CD4-positive, alpha-beta T cell treated with Interferon gamma for 1 hour (primary cell): ENCODE measurements at places on chromosomes 5 and 9.
A peak's percentile ranks its signal among the peaks of the same experiment; 100 is the strongest.

GRCh38 chr9:68717552-68718443 lies 12.8 kb downstream of the PIP5K1B start:
- no peak for DNase-seq

- peak; percentile 51 for DNase-seq
Observed at GRCh38 chr9:112858625-112859147, 32.0 kb downstream of the SLC46A2 start.

DNA sequence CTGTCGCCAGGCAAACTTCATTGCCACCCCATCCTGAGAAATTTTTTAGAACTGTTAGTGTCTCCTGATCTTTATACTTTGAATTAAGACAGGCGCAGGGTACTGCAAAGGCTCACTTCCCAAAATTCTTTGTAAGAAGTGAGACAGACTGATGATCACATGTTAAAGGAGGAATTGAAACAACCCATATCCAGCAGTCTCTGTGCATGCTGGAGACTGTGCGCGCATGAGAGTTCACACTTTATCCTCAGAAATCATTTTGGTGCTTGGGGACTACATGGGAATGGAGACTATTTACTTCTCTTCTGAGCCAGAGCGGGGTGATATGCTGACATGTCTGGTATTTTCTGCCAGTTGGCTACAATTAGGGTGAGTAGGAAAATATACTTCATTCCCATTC lies 91.2 kb downstream of the ZNF474 start:
- DNase-seq, result no peak

DNA sequence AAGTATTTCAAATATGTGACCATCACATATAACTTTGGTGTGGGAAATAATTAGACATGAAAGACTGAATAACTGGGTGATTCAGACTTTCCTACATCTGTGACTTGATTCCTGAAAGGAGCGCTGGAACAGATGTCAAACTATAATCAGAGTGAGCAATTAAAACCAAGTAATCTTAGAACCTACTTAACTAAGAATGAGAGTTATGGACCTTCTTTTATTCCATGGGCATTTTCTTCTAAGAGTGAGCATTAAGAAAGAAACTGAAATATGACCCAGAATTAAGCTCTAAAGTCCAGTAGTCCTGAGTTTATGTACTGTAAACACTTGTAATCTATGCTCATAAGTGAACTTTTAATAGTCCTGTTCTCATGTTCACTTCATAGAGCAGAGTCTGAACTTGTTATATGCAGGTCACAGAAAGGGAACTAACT lies 68.4 kb downstream of the PAM start:
- no peak for DNase-seq

DNA sequence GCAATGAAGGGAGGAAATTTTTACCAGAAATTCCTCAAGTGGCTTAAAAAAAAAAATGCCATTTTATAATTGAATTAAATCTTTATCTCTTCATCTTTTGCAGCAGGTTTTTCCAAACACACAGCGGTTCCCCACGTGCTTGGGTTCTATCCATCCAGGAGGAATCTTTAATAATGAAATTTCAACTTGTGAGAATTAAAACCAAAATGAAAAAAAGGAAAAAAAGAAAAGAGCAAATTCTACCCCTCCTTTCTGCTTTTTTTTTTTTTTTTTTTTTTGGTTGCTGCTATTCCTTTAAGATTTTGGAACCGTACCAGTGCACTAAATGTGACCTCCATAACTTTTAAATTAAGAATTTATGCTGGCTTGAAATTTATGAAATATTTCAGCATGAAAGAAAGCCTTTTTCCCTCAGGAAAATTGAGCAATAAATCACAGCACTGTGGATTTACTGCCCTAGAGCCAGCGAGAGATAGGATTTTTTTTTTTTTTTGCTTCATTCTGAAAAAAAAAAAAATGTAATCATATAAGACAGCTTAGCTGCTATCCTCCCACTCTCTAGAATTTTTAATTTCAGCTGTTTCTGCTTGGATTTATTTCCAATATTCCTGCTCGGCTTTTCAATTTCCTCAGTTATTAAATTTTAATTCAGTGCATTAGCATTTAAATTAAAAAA lies 88.5 kb downstream of the ZNF618 start:
- DNase-seq, result no peak

DNA sequence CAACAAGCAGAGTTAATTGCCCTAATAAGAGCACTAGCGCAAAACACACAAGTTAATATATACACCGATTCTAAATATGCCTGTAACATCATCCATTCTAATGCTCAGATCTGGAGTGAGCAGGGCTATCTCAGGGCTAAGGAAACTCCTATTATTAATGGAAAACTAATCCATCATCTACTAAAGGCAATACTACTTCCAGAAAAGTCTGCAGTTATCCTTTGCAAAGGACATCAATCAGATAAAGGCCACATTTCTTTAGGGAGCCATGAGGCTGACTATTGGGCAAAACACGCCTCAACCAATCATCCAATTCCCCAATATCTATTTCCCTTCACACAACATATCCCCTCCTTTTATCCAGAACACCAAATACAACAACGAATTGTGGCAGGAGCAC lies 1032.3 kb upstream of the NUDT12 start:
- DNase-seq, result no peak

DNA sequence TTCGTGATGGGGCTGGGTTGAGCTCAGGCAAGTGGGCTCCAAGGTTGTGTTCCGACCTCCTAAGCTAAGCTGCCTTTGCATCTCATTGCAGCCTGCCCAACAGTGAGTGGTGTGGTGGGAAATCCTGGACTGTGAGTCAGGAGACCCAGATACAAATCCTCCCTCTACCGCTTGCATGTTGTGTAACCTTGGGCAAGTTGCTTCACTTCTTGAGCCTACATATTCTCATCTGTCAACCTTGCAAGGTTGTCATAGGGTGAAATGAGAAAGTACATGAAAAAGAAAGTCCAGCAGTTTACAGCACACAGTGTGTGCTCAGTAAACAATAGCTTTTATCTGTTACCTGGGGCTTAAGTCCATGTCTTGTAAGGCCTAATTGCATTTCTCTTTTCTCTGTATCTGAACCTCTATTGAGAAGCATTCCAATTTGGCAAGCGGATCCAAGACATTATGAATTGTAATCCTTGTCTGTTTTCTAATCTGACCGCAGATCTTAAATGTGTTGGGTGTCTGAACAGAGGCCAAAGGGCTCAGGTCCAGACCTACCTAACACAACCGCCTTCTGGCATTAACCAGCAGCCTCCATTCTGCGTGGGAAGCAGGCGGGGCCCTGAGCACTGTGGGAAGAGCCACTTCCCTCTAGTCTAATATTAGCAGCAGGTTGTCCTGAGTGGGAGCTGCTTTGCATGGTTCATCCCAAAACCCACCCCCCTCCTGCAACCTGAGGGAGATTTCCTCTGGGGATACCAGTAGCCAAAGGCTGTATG lies 1.8 kb upstream of the GALNT12 start:
- no peak for DNase-seq

DNA sequence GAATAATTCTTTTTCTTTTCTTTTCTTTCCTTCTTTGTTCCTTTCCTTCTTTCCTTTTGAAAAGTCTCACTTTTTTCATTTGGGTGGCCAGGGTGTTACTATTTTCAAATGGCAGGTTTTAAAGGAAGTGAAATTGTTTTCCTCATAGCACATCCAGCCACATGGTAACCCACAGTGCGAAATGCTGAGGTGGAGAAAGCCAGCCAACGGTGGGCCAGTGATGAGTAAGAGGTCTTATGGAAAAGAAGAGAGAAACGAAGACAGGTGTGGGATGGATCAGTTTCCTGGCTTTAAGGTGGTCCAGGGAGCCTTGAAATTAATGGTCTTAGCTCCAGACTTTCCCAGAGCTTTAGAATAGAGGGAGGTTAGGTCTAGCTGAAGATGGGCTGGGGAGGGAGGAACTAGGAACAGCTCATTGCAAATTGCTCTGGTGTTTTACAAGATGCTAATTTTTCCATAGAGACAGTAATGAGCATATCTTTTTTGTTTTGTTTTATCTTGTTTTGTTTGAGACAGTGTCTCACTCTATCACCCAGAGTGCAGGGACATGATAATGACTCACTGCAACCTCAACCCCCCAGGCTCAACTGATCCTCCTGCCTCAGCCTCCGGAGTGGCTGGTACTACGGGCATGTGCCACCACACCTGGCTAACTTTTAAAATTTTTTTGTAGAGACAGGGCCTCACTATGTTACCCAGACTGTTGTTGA lies 17.8 kb downstream of the ITK start:
- peak; percentile 50 for DNase-seq

- no peak for DNase-seq
Observed at GRCh38 chr5:95939465-95939864, 22.2 kb downstream of the ELL2 start.

DNA sequence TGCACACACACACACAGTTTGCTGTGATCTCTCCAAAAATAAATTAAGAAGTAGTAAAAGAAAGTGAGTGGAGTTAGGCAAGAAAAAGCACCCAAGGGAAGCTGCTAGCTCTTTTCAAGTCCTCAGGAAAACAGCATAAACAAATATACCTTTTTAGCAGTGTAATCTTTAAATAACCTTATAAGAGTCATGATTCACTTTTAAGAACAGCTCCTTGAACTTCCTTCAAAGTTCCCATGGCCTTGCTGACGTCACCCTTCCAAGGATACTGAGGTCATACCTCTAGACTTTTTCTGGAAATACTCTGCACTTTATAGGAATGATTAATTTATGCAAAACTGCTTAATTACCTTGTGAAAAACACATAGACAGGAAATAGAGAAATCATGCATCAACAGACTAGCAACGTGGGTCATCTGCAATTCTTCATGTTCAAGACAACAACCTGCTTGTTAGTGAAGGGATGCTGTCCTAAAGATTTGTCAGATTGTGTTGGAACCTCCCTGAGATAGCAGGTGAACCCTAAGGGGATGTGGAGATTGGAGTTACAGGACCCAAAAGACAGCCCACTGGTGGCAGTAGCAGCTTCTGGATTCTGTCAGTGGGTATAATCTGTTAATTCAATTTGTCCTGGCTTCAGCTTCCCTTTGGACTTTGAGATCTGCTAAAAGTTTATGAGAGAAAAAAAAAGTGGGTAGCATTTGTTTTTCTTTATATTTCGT lies 229.0 kb downstream of the ELAVL2 start:
- DNase-seq, result no peak

- DNase-seq, result no peak
Observed at GRCh38 chr5:123785162-123786071, 273.4 kb downstream of the CSNK1G3 start.

- DNase-seq, result no peak
Observed at GRCh38 chr5:178349075-178349511, 116.5 kb upstream of the PHYKPL start.

DNA sequence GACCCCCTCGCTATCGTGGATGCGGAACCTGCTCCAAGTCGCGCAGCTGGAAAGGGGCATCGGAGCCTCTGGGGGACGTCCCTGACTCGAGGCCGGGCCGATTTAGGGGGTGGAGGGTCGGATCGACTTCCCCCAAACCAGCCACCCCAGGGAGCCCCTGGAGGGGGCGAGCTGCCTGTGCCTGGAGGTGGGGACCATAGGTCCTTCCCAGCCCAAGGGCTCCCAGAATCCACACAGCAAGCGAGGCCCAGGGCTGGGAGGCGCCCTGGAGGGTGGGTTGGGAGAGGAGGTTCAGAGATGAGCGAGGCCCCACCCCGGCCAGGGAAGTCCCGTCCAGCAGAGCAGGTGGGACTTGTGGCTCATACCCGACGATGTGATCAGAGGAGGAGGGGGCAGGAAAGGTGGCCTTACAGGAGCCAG lies 147.6 kb downstream of the GAPVD1 start:
- no peak for DNase-seq

DNA sequence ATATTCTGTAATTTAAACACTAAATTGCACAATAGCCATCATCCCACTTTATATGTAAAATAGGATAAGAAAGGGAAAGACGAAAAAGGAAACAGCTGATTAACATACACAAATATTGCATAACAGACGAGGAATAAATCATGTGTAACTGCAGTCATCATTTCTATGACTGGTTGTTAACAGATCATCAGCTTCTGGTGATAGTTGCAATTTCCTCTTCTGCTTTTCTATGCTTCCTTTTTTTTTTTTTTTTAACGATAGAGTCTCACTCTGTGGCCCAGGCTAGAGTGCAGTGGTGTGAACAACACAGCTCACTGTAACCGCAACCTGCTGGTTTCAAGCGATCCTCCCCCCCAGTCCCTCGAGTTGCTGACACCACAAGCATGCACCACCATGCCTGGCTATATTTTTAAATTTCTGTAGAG lies 22.5 kb upstream of the JAKMIP2 start:
- peak; percentile 72 for DNase-seq

GRCh38 chr5:2841208-2841607 lies 89.7 kb upstream of the IRX2 start:
- DNase-seq, result no peak

DNA sequence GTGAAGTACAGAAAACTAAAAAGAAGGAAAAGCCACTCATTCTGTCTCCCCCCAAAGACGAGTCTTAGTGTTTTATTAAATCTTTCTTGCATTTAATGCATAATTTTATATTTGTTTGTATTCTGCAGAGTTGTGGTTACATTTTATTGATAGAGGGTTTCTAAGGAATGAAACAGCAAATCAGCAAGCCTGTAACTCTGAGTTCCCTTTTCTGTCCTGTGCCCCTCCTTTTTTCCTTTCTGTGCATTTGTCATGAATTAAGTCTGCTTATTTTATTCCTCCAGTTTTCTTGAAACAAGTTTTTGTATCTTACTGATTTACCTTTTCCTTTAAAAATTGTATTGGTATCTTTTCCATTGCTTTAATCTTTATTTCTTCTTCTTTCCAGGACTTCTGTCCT lies 132.8 kb downstream of the MUSK start:
- no peak for DNase-seq

DNA sequence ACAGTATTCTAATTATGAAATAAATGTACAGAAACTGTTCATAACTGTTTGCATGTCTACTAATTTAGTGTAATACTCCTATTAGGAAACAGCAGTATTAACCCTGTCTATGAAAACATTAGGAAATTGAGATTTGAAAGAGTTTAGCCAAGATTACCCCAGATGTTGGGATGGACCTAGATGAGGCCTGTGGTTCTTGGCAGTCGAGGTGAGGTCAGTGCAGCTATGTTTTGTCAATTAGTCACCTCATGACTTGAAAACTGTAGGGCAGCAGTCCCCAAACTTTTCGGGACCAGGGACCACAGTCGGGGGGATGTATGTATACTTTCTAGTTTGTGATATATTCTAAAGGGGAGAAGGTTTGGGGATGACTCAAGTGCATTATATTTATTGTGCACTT lies 4.7 kb downstream of the LNPEP start:
- no peak for DNase-seq

DNA sequence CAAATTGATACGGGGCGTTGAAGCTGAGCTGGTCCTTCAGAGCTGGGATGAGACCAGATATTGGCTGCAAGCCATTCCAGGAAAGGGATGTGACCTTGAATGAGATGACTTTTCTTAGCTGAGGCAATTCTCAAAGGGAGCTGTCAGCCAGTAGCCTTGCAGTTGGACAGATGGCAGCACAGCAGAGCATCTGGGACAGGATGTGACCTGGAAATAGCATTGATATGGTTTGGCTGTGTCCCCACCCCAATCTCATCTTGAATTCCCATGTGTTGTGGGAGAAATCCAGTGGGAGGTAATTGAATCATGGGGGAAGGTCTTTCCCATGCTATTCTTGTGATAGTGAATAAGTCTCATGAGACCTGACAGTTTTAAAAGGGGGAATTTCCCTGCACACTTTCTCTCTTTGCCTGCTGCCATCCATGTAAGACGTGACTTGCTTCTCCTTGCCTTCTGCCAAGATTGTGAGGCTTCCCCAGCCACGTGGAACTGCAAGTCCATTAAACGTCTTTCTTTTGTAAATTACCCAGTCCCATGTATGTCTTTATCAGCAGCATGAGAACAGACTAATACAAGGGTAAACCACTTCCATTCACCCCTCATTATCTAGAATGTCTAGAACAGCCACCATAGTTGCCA lies 19.8 kb upstream of the MTX3 start:
- DNase-seq, result no peak

GRCh38 chr9:98547606-98548005 lies 161.1 kb downstream of the GABBR2 start:
- no peak for DNase-seq
